ENCODE measurements at places on chromosomes 11 and 22.

- DNase-seq = no peak
These were observed 11.4 kb downstream of the TBCEL start for GRCh38 chr11:121035169-121035755.

- no peak for DNase-seq
These were observed 38.2 kb downstream of the CSRP3 start for GRCh38 chr11:19163617-19164016.

- DNase-seq = no peak
These were observed 161.5 kb upstream of the ISX start for GRCh38 chr22:34904486-34904885.

GRCh38 chr11:72204886-72205285, 11.7 kb upstream of the FOLR2 start:
- DNase-seq = no peak

DNA sequence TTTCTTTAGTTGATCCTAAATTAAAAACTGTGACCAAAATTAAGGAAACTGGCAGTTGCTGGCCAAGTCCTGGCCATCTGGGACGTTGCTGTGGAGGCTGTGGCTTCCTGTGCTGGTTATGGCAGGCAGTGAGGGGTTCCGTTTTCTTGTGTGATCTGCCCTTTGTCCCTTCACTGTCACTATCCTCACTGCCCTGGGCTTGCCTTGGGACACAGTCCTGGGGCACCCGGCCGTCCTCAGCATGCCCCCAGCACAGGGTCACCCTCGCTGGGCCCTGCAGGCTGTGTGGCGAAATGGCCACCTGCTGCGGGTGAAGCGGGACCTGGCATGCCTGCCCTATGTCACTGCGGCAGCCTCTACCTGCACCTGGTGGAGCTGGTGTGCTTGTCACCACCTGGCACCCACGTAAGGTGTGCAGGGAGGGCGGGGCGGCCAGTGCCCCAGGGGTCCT, 52.5 kb upstream of the SLC22A12 start:
- no peak for DNase-seq

GRCh38 chr11:103234974-103235373, 125.7 kb downstream of the DYNC2H1 start:
- no peak for DNase-seq

- no peak for DNase-seq
These were observed 56.2 kb upstream of the SC5D start for GRCh38 chr11:121236115-121237001.

DNA sequence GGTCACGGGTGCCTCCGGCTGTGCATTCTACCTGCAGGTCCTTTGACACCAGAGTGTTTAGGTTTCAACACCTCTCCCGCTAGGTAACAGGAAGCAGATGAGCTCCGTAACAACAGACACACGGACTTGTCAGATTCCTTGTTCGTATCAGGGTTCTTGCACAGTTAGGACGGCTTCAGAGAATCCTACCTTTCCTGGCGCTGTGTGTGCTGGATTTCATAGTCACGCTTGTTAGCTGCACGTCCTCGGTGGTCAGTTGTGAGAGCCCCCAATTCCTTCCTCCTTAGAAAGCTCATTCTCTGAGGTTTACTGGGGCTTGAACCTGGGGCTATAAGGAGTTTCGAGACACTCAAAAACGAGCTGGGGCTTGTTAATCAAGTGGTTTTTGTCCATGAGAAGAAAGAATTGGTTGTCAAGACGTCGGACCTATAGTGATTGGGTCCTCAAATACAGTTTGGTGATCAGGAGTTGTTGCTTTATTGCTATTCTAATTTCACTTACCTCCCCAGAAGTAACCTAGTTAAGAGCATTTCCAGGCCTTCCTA, 664 bp downstream of the DDB2 start:
- DNase-seq = no peak

DNA sequence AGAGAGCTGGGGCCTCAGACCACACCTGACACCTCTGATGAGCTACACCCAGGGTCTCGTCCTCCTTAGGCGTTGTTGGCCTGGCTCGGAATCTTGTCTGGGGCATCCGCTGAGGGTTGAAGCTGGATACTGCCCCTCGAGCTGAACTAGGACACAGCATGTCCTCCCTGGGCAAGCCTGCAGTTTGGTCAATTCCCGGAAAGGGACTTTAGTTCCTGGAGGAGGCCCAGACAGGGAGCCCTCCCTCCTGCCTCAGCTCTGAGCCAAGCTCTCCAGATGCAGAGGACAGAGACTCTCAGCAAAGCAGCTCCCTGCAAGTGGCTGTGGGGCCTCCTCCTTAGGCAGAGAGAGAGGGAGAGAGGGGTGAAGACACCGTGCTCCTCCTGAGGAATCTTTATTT, 4.9 kb downstream of the APOL3 start:
- no peak for DNase-seq

GRCh38 chr11:79902493-79902892, 461.7 kb upstream of the TENM4 start:
- no peak for DNase-seq

DNA sequence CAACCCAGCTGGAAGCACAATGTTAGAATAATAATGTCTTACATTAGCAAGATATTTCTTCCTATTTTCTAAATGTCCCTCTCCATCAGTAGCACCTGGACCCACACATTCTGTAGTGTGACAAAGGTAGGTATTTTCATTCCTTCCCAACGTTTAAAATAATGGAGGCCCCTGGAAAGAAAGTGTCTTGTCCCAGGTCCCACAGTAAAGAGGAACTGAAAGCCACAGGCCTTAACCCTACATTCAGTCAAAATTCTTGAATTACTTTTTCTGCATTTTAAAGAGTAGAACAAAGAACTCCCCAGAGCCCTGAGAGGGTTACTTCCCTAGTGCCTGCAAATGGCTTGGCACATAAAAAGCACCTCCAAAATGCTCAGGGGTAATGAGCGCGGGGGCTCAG, 26.3 kb downstream of the OPCML start:
- DNase-seq = no peak

- no peak for DNase-seq
These were observed 132.4 kb upstream of the CHORDC1 start for GRCh38 chr11:90355200-90355599.

DNA sequence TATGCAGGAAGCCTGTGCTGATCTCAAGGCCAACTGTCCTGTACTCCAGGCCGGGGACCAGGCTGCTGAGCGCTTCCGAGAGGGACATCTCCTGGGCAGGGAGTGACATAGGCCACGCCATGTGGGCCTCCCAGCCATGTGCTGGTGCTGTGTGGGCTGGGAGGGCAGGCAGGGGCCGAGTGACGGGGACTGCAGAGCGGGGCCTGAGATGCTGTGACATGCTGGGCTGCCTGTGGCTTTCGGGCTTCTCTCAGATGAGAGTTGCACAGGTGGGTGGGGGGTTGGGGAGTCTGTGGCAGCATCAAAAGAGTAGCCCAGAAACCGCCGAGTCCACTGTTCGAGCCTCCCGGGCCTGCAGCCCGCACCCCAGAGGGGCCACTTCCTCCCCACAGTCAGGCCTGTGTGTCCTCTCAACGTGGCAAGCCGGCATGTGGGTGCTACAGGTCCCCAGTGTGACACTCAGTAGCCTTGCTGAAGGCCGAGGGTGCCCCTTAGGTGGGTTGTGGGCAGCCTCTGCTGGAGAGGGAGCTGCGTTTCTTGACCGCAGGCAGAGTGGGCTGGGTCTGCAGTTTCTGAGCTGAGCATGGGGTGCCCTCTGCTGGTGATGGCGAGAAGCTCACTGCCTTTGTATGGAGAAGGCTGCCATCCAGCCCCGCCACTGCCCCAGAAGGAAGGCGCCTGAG, 101.2 kb downstream of the BCR start:
- no peak for DNase-seq

DNA sequence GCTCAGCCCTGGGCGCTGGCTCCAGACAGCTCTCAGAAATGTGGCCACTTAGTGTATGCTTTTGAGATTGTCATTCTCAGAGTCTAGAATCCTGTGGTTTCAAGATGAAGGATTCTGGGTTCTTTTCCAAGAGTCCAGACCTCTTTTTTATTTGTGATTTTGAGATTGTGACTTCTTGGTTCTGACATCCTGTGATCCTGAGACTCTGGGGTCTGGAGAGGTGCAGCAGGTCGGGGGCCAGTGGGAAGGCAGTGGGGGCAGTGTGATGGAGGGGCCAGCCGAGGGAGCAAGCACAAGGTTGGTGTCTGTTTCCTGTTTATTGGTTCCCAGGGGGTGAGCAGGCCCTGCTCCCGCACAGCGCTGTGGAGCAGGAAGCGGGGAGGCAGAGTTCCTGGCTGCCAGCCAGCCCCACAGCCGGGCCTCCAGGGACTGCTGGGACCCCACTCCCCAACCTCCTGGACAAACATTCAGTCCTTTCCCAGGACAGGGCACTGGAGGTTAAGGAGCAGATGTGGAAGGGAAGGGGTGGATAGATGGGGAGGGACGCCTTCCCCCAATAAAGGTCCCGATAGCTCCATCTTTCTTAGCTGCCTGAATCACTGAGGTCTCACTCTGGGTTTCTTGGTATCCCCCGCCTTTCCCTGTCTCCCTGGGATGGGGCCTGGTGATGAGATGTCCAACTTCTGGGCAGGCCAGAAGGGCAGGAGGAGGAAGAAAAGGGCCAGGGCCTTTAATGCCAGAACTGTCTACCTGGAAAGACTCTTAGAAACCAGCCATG, 13.7 kb downstream of the ARHGEF17 start:
- no peak for DNase-seq

DNA sequence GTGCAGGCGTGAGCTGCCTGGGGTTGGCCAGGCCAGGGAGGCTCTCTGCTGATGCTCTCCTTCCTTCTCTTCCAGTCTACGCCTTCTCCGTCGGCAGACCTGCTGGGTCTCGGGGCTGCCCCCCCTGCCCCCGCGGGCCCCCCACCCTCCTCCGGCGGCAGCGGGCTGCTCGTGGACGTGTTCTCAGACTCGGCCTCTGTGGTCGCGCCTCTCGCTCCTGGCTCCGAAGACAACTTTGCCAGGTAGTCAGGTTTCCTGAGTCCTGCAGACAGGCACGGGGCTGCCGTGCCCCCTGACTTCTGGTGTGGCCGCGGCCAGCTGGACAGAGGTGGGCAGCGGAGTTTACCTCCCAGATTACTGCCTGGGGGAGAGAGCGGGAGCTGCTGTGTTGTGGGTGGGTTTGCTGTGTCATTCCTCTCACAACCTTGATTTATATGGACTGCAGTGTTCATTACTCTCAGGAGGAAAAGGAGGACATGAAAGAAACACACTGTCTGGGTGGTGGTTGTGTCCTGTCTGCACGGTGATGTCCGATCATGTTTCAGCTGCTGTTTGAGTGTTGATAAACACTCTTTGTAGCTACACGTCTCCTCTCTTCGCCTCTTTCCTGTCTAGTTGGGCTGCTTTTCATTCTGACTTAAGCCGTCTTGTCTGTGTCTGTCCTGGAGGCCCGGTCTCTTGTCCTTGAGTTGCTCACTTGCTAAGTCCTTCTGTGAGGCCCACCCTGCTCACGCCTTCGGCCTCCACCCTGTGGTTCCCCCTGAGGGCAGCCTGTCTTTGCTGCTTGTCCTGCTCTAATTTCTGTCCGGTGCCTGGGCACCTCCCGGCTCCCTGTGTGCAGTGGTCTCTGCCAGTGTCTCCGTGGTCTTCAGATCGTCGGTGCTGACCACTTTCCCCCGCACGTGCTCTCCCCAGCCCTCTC, 35.9 kb downstream of the MUC6 start:
- no peak for DNase-seq

GRCh38 chr22:26045051-26045450, 124.2 kb upstream of the SEZ6L start:
- no peak for DNase-seq

DNA sequence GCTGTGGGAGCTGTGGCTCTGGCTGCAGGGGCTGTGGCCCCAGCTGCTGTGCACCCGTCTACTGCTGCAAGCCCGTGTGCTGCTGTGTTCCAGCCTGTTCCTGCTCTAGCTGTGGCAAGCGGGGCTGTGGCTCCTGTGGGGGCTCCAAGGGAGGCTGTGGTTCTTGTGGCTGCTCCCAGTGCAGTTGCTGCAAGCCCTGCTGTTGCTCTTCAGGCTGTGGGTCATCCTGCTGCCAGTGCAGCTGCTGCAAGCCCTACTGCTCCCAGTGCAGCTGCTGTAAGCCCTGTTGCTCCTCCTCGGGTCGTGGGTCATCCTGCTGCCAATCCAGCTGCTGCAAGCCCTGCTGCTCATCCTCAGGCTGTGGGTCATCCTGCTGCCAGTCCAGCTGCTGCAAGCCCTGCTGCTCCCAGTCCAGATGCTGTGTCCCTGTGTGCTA, 514 bp downstream of the KRTAP5-9 start:
- DNase-seq = no peak

DNA sequence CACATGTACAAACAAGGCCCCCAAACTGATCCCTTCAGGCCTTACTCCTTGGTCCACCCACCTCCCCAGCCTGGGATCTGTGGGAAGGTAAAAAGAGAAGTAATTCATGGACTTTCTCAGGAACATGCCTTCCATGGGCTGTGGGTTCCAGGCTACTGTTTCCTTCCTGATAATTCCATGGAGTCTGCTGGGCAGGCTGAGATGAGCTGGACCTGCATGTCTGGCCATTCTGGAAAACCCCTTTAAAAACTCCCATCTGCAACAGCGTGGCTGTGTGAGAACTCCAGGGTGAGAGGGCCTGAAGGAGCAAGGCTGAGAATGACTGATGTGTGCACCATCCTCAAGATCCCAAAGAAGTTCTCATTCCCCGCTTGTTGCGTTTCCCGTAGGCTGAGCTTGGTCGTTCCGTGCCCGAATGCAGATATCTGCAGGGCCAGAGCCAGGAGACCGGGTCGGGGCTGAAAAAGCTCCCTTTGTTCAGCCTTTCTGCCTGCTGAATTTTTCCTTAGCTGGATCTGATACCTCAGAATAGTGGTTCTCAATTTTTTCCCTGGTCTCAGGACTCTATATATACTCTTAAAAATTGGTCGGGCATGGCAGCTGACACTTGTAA, 72.9 kb downstream of the NAT10 start:
- no peak for DNase-seq

DNA sequence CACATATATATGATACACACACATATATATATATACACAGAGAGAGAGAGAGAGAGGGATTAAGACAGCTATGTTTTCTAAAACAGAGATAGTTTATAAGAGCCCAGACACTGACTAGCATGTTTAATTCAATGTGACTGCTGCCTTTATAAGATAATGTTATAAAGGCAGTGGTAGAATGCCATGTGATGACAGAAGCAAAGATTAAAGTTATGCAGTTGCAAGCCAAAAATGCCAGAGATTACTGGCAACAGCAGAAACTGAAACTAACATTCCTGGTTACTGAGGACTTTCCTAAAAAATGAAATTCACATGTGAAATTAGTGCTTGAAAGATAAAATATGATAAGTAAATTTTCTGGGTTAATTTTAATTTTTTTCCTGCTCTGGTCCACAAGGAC, 1888.9 kb downstream of the LRRC4C start:
- no peak for DNase-seq

- DNase-seq = no peak
These were observed 9.2 kb upstream of the ALX4 start for GRCh38 chr11:44319170-44319551.

DNA sequence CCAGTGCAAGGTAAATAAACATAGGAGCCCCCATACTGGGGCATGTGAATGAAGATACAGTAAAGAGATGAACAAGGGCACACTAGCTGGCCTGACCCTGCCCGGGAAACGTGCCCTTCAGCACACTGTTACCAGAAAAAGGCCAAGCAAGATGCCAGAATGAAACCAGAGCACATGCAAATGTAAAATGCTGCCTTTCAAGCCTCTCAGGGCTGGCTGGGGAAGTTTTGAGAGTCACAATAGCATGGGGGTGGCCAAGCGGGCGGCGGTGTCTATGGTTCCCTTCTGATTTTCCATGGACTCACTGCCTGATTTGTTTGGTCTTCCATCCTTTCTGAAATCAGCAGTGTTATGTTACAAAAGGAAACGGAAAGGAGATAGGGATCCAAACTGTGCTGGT, 18.9 kb upstream of the SUSD2 start:
- DNase-seq = no peak

- DNase-seq = no peak
These were observed 14.3 kb upstream of the LINC01488 start for GRCh38 chr11:69467196-69467595.

- no peak for DNase-seq
These were observed 135.3 kb downstream of the CHST1 start for GRCh38 chr11:45530111-45530510.
